ENCODE measurements at places on chromosomes 16 and 17.
A peak's percentile ranks its signal among the peaks of the same experiment; 100 is the strongest.

- peak; percentile 20 for DNase-seq
Measured at GRCh38 chr16:2985893-2986355, 5.7 kb upstream of the PKMYT1 start.

DNA sequence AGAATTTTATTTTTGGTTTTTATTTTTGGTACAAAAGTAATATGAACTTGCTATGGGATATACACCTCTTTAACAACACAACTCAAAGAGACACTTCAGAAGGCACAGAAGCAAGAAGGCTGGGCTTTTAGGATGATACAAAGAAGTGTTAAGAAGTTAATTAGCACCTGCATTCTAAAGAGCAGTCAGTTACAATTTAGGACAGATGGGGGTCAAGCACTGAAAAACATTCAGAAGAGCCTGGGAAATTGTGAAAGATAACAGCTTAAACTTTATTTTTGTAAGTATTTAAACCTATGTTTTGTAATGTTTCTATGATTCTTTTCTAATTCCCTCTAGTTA, 163.5 kb downstream of the CDH8 start:
- DNase-seq: no peak

DNA sequence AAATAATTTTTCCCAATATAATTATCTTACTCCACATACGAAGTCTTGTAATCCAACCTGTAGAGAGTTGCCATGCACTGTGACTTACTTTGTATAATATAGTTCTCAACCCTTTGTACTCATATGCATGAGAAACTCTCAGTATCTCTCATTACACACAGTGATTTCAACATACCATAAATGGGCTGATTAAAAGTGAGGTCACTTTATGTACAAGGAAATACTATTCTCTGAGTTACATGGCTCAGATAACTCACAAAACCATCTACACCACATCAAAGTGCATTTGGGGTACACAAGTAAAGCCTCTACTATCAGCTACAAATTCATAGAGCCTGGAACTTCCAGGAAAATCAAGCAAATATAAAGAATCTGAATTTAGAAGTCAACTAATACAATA, 27.9 kb downstream of the SLFN12 start:
- no peak for DNase-seq

- DNase-seq: no peak
Measured at GRCh38 chr16:84302111-84302954, 7.7 kb downstream of the WFDC1 start.

GRCh38 chr16:20647736-20648135, 49.7 kb downstream of the ACSM1 start:
- DNase-seq: peak; percentile 52

DNA sequence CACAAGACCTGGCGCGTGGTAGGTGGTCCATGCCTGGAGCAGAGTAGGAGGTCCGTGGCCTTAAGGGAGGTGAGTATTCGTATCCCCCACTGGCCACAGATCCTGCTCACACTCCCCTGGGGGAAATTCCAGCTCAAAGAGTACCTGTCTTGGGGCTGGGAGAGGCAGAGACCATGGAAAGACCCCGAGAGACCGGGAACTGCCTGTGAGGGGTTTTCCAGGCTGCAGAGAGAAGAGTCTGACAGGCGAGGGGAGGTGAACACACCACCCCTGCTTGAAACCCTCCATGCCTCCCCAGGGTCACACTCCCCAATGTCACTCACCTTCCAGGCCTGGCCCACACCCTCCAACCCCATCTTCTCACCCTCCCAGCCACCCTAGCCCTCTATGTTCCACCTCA, 12.6 kb upstream of the SNN start:
- DNase-seq: no peak

DNA sequence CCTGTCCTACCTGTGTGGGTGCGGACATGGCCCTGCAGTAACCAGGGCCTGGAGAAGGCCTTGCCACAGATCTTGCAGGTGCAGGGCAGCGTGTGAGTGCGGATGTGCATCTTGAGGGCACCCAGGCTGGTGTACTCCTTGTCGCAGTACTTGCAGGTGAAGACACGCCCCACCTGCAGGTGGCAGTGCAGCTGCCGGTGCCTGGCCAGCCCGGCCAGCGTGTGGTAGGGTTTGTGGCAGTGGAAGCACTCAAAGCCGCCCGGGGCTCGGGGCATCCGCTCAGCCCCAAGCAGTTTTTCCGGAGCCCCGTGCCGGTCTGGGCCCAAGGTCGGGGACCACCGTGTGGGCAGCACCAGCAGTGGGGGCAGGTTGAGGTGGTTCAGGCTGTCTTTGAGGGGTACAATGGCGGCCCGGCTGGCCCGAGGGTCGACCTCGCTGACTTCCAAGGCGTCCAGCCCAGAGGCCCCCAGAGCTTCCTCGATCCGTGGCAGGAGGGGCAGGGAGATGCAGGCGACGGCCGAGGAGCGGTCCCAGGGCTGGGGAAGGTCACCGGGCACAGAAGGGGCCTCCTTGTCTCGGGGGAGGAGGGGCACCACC, 5.1 kb downstream of the SNAI3 start:
- DNase-seq: peak; percentile 86

GRCh38 chr16:26454102-26454501, 612.6 kb upstream of the C16orf82 start:
- no peak for DNase-seq

DNA sequence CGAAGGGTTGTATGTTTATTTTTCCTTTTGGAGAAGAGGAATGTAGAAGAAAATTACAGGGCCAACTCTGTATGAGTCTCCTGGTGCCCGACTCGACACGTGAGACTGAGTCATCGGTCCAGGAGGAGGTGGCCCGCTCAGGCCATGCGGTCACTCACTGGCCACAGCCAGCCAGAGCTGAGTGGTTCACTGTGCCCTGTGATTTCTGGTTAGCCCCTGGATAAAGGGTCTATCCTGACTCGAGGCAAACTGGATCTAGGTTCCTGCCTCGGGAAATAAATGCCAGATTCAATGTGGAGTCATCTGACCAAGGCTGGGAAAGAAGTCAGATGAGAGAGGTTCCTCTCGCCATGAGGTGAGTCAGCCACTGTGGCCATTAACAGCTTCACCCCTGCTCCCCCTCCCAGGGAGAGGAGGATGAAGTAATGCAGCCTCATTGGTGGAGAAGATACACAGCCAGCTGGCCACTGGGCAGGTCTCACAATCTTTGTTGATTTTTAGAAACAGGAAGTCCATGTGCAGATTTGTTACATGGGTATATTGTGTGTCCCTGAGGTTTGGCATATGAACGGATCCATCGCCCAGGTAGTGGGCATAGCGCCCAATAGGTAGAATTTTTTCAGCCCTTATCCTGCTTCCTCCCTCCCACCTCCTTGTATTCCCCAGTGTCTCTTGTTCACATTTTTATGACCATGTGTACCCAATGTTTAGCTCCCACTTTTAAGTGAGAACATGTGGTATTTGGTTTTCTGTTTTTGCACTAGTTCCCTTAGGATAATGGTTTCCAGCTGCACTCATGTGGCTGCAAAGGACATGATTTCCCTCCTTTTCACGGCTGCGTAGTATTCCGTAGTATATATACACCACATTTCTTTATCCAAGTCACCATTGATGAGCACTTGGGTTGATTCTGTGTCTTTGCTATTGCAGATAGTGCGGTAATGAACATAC, 21.7 kb upstream of the USP36 start:
- DNase-seq: peak; percentile 84
